ENCODE measurements at places on chromosomes 3 and 15.
A peak's percentile ranks its signal among the peaks of the same experiment; 100 is the strongest.

DNA sequence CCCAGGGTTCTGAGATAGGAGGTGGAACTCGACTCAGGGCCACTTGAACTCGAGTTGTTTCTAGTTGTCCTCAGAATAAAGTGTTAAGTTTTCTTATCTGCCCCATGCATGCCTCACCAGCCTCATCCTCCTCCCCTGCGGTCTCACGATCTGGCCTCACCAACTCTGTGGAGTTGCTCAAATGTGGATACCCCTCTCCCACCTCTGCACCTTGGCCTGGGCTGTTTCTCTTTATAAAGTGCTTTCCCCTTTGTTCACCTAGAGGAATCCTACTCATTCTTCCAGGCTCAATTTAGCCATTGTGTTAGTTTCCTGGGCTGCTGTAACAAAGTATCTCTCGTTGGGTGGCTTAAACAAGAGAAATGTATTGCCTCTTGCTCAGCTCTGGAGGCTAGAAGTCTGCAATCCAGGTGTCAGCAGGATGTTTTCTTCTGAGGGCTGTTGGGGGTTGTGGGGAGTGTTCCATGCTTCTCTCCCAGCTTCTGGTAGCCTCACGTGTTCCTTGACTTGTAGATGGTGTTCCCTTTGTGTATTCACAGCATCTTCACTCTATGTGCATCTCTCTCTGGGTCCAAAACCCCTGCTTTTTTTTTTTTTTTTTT, 100.7 kb downstream of the MEX3B start:
- DNase-seq, result no peak

DNA sequence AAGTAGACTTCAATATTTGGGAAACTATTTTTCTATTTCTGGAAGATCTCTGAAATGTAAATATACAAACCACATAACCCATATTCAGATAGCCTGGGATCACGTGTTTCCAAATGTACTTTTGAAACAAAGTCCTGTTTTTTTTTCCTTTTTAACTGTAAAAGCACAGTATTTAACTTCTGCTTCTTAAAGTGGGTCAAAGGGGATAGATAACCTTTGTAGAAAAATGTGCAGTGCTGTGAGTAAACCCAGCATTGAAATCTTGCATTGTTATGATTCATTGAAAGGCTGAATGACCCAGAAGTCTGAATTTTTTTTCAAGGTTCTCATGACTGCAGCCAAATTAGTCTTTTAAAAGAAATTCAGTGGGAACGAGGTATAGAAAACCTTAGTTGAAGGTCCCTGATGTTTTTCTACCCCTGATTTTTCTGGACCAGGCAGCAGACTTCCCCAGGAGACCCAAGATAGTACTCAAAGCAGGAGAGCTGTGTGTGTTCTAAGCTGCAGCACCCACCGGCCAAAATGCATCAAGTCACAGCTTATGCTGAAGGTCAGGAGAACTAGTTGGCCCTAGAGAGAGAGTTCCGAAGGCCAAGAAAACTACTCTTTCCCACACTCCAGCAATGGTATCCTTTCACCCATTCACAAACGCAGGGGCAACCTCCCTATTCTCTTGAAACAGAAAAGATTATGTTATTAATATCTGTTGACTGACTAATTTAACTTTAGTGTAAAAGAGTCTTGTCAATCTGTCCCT, 43.6 kb upstream of the APH1B start:
- no peak for DNase-seq

GRCh38 chr3:98930413-98930812, 28.9 kb upstream of the DCBLD2 start:
- DNase-seq, result no peak

DNA sequence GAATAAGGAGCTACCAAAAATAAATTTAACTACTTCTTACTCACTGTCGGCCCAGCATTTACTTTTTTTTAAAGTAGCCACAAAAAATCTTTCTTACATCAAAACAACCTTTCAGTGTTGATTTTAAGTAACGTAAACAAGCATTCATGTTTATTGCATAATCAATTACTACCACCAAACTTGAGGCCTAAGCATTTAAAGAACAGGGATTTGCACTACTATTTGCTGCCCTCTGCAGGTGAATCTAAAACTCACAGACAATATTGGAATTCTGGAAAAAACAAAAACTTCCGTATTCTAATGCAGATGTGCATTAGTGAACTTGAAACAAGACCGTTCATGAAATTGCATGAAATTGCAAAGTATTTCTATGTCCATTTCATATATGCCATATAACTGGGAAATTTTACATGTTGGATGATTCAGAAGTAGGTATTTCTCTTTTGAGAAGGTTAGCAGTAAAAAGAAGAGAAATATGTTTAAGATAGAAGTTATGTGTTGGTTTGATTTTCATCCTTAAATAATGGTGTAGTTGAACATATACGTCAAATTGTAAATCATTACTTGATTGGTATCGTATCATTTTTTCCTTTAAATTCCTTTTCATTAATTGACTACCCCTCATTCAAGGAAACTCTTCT, 55.6 kb downstream of the CGGBP1 start:
- no peak for DNase-seq

- DNase-seq, result no peak
Observed at GRCh38 chr3:52171514-52172261, 17.5 kb upstream of the POC1A start.

DNA sequence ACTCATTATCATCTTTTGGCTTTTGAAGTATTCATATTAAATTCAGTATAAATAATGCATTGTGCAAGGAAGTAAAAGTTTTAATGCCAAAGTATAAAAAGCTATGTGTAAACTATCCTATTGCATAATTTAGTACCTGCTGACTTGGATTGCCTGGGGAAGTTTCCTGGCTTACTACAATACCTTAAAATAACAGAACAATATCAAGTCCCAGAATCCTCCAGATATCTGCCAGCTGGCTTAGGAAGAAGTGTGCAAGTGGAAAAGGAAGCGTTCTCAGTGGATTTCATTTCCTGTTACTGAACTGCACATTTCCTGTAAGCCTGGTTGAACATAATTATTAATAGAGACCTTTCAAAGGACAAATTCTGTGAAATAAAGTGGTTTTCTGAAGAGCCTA, 236.7 kb downstream of the ADAMTSL3 start:
- no peak for DNase-seq

DNA sequence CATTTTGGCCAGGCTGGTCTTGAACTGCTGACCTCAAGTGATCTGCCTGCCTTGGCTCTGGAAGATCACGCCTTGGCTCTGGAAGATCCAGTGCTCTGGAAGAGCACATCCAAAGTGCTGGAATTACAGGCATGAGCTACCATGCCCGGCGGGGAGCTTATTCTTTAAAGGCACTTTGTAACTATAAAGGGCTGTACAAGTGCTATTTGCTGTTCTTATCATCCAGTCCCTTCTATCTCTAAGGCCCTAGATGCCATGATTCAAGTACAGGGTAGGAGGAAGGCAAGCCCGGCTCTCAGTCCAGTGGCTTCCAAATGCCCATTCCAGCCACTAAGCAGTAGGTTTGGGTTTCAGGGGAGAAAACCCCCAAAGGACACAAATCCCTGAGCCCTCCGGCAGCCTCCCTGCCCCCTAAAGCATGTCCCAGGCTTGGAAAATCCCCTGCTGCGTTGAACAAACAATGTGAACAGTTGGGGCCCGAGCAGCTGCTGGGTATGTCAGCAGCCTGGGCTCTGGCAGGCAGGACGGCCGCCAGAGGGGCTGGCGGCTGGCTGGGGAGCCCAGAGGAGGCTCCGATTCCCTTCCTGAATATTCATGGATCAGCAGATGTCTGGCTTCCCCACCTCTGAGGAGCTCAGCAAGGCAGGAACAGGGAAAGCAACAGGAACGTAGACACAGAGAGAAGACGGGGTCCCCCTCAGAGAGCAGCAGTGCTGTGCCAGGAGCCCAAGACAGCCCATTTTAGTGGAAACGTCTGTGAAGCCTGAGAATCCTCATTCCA, 7.7 kb downstream of the IGDCC4 start:
- peak; percentile 88 for DNase-seq

DNA sequence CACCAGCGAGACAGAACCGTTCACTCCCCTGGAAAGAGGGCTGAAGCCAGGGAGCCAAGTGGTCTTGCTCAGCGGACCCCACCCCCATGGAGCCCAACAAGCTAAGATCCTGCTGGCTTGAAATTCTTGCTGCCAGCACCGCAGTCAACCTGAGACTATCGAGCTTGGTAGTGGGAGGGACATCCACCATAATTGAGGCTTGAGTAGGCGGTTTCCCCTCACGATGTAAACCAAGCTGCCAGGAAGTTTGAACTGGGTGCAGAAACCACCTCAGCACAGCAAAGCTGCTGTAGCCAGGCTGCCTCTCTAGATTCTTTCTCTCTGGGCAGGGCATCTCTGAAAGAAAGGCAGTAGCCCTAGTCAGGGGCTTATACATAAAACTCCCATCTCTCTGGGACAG, 151.0 kb downstream of the MBNL1 start:
- DNase-seq, result no peak

GRCh38 chr15:46039703-46040102, 404.9 kb downstream of the SQOR start:
- DNase-seq, result no peak

GRCh38 chr3:175192536-175192935, 333.4 kb downstream of the NAALADL2 start:
- no peak for DNase-seq

DNA sequence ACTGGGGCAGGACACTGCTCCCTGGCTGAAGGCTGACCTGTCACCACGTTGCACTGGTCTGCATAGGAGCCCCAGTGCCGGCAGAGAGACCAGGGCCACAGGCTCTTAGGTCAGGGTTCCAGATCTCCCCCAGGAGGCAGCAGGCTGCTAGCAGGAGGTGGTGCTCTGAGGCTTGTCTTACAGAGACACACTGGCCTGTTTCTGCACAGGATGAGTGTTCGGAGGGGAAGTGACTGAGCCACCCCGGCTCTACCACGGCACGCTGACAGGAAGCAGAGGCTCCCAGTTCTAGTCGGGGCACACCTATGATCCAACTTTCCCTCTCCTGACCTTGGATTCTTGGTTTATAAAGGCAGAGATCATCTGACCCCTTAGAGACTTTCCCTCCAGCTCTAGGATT, 8.6 kb downstream of the FBXL22 start:
- no peak for DNase-seq

DNA sequence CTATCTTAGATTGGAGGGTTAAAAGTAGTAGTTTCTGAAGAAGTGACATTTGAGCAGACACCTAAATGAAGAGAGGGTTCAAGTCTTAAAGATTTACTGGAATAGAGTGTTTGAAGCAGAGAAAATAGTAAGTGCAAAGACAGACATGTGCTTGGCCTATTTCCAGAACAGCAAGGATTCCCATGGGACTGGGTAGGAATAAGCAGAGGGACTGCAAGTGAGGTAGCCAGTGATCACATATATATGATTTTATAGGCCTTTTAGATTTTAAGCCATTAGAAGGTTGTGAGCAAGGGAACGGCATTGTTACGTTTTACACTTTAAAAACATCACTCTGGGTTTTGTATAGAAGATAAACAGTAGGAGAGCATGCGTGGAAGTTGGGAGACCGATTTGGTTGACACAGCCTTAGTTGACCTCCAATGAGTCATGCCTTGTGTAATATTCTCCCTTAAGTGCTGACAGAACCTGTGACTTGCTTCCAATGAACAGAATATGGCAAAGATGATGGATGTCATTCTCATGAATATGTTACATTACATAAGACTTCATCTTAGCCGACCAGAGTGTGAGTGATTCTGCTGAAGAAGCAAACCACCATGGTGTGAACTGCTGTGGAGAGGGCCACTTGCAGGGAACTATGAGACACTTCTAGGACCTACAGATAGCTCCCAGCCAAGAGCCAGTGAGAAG, 37.1 kb upstream of the SLC4A7 start:
- DNase-seq, result no peak

DNA sequence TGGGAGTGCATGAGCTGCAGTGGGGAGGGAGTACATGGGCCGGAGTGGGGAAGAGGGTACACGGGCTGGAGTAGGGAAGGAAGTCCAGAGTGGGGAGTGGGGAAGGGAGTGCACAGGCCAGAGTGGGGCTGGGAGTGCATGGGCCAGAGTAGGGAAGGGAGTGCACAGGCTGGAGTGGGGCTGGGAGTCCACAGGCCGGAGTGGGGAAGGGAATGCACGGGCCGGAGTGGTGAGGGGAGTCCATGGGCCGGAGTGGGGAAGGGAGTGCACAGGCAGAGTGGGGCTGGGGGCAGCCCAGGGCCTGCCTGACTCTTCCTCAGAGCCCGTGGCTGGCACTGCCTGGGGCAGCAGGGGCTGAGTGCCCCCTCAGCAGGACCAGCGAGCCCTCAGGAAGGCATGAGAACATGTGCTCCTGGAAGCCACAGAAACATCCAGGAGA, 40.7 kb downstream of the KLF15 start:
- peak; percentile 10 for DNase-seq

DNA sequence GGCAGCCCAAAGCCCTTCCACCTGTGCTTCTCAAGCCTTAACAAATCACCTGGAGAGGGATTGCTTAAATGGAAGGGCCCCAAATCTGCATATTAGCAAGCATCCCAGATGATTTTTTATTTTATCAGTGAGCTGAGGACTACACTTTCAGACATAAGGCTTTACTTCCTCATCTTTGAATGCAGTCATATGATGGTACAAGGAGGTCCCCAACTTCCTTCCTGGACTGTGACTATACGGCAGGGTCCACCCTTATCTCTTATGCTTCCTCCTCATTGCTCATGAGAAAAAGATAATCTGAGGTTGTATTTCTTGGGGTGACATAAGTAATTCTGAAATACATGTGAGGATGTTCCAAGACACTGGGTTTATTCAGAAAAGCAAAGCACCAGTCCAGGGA, 13.7 kb upstream of the HEG1 start:
- no peak for DNase-seq

DNA sequence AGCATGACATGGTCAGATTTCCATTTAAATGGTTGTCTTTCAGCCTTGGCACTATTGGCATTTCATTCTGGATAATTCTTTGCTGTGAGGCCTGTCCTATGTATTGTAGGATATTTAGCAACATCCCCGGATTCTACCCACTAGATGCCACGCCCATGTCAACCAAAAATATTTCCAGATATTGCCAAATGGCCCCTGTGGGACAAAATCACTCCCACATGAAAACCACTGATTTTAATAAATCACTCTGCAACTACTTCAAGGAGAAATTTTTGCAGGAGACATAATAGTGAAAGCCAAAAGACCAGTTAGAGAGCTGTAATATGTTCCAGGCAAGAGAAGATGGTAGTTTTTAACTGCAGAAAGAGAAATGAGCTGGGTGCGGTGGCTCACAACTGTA, 55.9 kb upstream of the RARB start:
- no peak for DNase-seq

GRCh38 chr3:107861422-107861821, 229.4 kb downstream of the CD47 start:
- DNase-seq, result no peak

DNA sequence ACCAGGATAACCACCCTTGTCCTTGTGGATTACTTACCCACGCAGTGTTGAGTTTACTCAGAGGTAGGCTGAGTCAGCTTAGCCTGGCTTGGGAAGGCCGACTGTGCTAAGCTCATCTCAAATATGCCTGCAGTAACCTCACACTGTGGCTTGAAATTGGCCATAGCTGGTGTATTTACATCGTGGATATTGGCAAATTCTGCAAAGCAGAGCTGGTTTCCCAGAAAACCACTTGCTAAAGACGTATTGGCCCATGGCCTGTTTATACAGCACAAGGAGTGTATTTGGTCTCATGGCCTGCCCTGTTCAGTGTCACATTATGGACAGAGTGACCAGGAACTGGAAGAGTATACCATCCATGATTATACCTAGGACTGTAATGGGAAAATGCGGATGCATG, 170.5 kb upstream of the UBE3A start:
- DNase-seq, result no peak

- DNase-seq, result no peak
Observed at GRCh38 chr15:48313216-48313615, 18.0 kb upstream of the DUT start.

All from posterior cingulate gyrus (tissue), 11 donors.